ENCODE measurements at places on chromosomes 5 and 9.

- no peak for DNase-seq
Measured at GRCh38 chr9:106887066-106887465, 24.1 kb downstream of the ZNF462 start.

- peak; percentile 52 for DNase-seq
Measured at GRCh38 chr9:137236238-137236935, 4.7 kb upstream of the TUBB4B start.

- DNase-seq: no peak
Measured at GRCh38 chr5:109819878-109820277, 130.2 kb downstream of the MAN2A1 start.

DNA sequence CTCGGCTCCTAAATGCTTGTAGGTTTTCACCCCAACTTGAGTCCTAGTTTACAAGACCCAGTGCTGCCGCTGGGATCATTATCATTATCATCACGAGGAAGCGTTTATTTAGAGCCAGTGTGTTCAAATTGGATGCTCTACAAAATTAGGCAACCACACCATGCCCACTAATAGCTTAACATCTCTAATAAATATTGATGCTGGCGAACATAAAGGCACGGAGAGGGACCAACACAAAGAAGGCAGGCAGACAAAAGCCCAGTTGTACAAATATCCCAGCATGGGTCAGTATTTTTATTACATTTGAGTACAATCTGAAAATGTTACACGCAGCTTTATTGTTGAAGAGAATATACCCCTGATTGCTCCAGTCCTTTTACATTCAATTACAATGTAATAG is 4.7 kb downstream of the CFAP77 start:
- no peak for DNase-seq

DNA sequence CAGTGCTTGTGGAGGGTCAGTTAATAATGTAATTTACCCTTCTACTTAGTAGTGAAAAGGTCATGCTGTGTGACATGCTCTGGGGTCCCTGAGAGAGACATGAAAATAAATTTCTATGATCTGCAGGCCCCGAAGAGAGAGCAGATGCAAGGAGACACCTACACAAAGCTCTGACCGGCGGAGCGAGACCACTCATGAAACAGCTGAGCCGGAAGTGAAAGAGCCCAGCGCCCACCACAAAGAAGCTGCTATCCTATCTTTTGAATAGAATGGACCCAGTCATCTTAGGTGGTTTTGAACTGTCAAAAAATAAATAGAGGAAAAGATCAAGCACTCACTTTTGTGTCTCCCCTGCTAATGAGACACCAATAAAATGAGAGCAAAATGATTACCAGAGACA is 190.0 kb downstream of the MED10 start:
- DNase-seq: no peak

DNA sequence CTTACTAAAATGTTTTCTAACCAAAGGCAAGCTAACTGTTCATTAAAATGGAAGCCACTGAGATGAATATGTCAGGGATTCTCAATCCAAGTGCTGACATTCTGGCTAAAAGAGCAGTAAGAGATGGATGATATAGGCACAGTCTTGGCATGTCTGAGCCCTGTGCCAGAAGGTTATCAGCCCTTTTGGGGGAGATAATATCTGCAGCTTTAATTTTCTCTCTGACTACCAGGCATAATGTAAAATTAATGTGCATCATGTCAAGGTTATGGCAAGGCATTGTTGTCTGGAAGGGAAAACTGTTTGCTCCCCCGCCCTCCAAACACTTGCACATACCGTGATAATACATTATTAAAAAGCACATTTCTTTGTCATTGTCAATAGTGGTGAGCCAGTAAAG is 609.8 kb downstream of the ZNF608 start:
- no peak for DNase-seq

GRCh38 chr9:124652615-124653393 is 118.3 kb downstream of the NR6A1 start:
- no peak for DNase-seq

- DNase-seq: no peak
Measured at GRCh38 chr5:171762903-171763302, 22.7 kb upstream of the SMIM23 start.

DNA sequence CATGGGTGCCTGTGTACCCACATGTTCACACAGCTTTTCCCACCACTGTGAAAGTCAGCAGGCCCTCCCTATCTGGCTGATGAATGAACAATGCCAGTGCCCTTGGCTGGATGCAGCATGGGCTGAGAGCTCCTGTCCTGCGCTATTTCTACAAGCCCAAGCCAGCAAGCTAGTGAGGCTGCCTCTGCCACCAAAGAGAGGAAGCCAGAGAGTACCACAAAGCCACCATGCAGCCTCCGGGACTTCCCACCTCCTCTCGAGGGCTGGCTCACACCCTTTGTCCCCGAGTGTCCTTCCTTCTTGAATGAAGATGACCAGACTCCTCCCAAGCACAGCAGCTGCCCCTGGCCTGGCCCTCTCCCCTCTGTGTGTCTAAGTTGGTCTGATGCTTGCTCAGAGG is 76.5 kb downstream of the SH3PXD2B start:
- DNase-seq: no peak

DNA sequence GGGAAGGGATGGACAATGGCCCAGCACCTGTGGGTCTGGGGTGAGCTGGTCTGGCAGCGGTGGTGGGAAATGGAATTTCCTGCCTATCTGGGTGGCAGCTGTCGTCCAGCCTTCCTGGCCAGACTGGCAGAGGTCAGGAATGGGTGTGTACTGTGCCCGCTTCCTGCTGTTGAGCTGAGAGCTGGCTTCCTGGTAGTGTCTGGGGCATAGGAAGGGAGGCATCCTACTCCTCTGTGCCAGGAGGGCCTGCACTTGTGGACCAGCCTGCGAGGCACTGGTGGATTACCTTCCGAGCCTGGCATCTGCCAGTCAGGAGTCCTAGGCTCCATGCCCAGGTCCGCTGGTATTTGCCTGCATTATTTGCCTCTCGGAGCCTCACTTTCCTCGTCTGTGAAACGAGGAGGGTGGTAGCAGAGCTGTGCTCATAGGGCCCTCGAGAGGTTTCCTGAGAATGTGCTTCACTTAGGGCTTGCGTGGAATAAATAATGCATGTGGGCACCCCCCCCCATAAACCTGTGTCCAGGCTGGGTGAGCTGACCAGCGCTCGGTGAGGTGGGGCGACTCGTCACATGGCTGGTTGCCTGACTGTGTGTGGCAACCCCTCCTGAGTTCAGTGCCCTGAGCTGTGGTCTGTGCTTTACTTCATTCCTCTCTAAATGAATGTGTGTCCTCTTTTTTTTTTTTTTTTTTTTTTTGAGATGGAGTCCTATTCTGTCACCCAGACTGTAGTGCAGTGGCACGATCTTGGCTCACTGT is 47.7 kb downstream of the HMCN2 start:
- DNase-seq: no peak

DNA sequence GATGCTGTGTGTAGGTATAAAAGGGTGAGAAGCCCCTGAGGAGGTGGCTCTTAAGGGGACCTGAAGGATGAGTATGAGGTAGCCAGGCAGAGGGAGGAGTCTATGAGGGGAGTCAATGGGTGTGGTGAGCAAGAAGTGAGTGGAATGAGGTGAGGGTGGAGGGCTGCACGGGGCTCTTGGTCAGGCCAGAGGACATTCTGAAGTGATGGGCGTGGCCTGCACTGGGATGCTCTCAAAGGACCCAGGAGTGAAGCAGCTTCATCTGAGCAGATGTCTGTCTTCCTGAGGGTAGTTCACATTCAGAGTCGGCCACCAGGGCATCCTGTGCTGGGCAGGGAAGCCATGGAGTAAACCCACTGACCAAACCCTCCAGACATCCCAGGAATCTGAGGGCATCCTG is 45.1 kb upstream of the SAP30L start:
- DNase-seq: no peak

GRCh38 chr5:117103703-117104102 is 529.1 kb upstream of the SEMA6A start:
- no peak for DNase-seq

- no peak for DNase-seq
Measured at GRCh38 chr5:106415541-106415940, 1255.2 kb downstream of the EFNA5 start.

DNA sequence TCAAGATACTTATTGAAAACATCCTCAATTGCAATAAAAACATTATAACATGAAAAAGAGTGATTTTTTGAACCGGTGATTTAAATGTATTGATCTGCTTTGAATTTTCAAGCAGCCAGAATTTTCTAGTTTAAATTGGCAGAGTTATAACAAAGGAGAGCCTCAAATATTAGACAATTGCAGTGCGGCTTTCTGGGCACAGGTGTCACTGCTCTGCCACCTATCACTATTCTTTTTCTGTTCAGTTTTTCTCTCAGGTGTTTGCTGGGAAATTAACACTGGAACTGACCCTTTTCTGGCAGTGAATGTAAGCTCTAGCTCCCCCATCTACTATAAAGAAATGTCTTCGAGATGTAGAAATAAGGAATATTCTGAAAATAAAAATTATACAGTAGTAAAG is 23.0 kb downstream of the ZBED3 start:
- no peak for DNase-seq

DNA sequence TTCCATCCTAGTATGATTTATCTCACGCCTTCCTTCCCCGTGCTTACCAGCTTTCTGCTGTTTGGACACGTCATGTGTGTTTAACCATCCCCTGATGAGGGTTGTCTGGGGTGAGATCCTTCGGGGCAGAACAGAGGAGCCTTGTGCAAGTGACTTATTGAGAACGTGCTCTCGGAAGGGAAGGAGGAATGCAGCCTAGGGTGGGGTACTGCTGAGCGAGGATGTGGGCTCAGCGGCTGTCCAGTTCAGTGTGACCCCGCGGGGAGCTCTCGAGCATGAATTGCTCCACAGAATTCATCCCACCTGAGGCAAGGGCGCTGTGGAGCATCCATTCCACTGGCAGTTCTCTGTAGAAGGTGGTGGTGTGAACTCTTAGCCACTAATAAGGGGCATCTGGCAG is 4.0 kb downstream of the MYOZ3 start:
- DNase-seq: no peak

- DNase-seq: no peak
Measured at GRCh38 chr9:112853882-112854585, 36.6 kb downstream of the SLC46A2 start.

- no peak for DNase-seq
Measured at GRCh38 chr5:149215478-149216090, 56.1 kb upstream of the AFAP1L1 start.

GRCh38 chr5:175027390-175027789 is 303.0 kb downstream of the MSX2 start:
- DNase-seq: no peak

GRCh38 chr9:99823681-99824377 is 2.1 kb downstream of the NR4A3 start:
- DNase-seq: no peak

GRCh38 chr5:80254767-80255430 is 949 bp downstream of the SERINC5 start:
- no peak for DNase-seq

DNA sequence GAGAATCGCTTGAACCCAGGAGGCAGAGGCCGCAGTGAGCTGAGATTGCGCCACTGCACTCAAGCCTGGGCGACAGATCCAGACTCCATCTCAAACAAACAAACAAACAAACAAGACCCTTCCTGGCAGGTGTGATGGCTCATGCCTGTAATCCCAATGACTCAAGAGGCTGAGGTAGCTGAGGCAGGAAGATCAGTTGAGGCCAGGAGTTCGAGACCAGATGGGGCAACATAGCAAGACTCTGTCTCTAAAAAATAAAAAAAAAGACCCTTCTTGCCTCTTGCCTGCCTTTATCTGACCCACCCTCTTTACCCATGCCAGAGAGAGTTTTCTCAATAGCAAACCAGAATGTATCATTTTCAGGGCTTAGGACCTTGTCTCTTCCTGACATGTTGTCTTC is 8.8 kb upstream of the PANK3 start:
- DNase-seq: no peak

- DNase-seq: no peak
Measured at GRCh38 chr5:116806836-116807235, 232.2 kb upstream of the SEMA6A start.

- DNase-seq: no peak
Measured at GRCh38 chr5:55675119-55675518, 37.0 kb downstream of the SLC38A9 start.

DNA sequence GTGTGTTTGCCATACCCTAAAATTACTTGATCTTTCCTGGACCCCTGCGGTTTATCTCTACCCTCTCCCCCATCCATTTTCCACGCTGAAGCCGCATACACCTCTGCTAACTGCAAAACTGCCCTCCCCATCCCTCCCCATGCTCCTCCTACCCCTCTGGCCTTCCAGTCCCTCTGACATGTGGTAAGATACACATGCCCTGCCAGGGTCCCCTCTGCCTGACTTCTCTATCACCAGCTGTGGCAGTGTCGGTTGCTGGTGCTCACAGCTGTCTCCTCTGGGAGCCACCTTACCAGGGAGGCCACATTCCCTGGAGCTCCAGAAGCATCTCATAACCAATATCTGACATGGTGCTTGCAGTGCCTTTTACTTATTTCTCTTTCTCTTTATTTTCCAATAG is 58.9 kb upstream of the COL15A1 start:
- no peak for DNase-seq

- no peak for DNase-seq
Measured at GRCh38 chr5:171764265-171764664, 21.4 kb upstream of the SMIM23 start.

DNA sequence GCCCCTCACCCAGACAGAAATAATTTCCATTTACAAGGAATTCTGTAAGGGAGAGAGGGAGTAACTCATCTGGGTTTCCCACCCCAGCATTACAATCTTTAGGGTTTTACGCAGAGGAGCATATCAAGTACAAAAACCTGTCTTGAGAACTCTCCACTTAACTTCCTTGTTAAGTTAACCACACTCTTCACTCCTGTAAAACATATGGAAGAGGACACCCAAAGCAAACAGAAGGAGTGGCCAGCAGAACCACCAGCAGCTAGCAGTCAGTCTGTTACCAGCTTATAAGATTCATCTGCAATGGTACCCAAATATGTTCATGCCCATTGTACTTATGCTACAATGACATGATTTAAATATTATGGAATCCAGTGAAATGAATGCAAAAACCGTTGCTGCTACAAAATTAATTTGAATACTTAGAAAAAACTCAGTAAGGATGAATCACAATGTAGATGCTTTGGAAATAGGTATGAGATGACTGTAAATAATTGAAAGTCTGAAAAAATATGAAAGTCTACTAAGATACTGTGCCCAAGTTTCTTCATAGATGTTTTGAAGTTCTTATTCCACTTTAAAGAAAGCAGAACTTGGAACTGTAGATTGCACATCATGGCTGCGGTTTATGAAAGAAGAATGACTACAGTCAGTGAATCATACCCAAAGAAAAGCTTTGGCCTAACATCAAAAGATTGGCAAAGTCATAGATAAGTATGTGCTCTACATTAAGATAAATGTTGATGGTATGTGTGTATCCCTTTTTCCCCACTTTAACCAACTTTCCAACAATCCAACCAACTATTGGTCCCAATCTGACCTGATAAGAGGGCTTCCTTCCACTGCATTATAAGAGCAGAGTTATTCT is 233.6 kb downstream of the ACTL7B start:
- no peak for DNase-seq

Data from NCI-H1436 treated with DMSO at 0.1 percent for 48 hours (cell line).